Stimulated activated CD4-positive, alpha-beta T cell treated with anti-CD3 and anti-CD28 coated beads, TNF-alpha, amount 100 ng/mL, for 4 hours (primary cell): ENCODE measurements at places on chromosomes 12 and 14.

- no peak for DNase-seq
Observed at GRCh38 chr14:101561145-101561896, at the start of gene DIO3. DIO3 (plus strand) TSS chr14:101561495.

DNA sequence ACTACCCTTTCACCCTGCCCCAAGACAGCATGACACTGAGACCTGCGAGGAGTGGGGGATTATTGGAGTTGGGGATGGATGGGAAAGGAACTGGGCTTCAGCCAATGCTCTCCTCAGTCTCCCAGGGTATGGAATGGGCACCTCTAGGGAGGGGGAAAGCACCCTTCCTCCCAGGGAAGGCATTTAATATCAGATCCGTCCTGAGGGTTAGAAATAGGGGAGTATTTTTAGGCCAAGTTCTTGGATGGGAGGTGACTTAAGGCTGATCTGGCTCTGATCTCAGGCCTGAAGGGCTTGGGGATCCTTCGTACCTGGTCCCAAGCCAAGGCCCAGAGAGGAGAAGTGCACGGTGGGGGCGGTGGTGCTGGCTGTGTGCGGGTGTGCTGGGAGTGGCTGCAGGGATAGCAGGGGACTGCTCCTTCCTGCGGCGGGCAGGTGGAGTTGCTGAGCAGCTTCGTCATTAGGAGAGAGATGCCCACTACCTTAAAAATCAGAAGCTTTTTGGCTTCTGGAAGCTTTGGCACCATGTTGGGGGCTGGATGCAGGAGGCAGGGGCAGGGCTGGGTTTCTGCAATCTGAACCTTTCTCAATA, 7.0 kb upstream of the CEBPE start:
- DNase-seq = no peak

DNA sequence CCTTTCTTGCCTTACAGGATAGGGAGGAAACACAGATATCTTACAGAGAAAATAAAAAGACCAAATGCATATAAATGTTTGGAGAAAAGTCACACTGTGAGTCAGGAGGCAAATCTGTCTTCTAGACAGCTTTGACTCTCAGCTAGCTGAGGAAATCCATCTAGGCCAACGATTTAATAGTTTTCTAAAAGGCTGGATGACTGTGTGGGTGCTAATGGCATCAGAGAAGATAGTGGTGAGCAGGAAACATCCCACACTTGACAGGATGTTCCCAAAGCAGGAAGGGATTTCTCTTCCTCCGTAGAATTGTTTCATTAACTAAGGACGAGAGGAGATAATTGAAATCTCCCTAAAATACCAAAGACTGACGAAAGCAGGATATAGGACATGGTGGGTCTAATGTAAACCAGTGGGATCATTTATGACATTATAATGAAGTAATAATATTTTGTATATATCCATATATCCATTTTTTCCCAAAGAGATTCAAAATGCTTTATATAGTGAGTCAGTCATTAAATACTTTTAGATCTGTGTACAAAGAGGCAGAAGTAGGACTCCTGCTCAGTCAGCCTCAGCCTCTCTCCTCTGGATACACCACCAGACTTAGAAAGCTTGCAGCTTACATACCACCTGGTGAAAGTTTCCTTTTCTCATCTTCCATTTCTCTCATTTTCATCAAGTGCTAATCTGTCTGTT, 44.3 kb upstream of the PSMA6 start:
- DNase-seq = no peak

DNA sequence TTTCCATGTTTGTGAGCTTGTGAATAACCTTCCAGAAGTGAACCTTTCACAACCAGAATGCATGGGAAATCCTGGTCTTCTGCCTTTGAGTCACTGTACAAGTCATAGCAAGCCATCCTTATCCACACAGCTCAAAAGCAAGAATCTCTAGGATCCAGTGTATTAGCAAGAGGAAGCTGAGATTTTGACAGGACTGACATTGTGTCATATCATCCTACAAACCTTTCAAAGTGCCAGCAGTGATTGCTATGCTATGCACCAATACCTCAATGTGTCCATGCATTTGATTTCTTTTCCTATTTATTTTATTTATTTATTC, 13.5 kb upstream of the NRDE2 start:
- no peak for DNase-seq

DNA sequence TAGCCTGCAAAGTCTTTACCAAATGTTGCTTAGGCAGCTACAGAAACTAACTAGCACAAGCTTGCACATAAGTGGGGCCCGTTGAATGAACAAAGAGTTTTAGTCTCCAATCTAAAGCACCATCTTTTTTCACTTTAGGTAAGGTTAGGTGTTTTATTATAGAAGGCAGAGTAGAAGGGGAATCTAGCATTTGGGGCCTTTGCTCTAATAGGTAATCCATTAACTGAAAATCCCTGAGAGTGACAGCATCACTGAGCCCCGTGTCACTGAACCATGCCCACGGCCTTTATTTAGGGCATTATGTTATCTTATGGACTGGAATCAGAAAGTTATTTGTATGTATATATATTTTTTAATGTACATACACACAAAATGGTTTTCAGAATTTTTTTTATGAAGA, 25.1 kb downstream of the CPNE8 start:
- DNase-seq = no peak

- DNase-seq = no peak
Observed at GRCh38 chr12:24822121-24822899, 126.6 kb downstream of the BCAT1 start.
